ENCODE measurements at places on chromosomes 13 and 19.

DNA sequence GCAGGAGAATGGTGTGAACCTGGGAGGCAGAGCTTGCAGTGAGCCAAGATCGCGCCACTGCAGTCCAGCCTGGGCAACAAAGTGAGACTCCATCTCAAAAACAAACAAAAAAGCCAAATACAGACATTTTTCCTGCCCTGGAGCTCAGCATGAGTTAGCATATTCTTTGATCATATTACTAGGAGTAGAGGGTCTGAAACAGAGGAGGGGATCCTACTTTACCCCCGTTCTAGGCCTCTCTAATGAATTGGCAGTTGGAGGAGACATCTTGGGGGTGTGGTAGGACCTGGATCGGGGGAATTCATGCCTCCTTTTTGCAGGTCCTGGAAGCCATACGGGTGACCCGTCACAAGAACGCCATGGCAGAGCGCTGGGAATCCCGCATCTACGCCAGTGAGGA, 12.3 kb downstream of the MISP start:
- DNase-seq: no peak

- DNase-seq: no peak
These were observed 202.6 kb downstream of the TSHZ3 start for GRCh38 chr19:31146546-31147183.

DNA sequence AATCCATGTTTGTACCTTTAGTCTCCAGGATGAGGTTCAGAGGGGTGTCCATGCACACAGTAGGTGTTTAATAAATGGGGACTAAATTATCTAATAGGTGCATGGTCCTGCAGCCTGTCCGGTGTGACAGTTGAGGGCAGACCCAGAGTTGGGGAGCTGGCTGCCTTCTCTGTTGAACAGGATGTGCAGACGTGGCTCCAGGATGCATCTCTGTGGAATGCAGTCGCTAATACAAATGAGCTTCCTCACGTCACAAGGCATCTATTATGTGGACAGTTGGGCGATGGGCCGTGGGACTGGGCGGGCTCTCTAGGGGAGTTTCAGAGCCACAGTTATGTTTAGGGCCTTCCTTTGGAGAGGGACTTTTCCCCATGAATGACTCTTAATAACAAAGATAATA, 71.0 kb downstream of the SIPA1L3 start:
- DNase-seq: no peak

DNA sequence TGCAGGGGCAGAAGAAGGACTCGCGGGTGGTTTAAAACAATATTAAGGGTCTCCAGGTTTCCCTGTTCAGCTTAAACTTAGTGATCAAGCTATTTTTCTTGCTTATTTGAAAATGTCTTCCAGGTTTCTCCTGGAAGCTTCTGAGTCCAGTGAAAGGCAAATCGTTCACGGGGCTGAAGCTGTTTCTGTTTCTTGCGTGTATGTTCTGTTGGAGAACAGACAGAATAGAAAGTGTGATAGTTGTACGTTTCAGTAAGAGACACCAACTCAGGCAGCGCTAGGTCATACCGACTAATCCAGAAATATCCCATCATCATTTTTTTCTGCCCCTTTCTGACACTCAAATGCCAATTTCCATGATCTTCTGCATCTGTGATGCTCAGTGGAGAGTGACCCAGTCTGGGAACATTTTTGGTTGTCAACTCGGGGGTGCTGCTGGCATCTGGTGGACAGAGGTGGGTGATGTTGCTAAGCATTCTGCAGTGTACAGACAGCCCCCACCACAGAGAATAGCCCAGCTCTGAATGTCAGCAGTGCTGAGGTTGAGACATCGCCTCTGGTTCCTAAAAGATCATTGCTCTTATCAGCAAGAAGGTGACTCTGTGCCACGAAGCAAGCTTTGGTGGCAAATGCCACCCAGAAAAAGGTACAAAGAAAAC, 4.3 kb downstream of the KLF2 start:
- DNase-seq: no peak

DNA sequence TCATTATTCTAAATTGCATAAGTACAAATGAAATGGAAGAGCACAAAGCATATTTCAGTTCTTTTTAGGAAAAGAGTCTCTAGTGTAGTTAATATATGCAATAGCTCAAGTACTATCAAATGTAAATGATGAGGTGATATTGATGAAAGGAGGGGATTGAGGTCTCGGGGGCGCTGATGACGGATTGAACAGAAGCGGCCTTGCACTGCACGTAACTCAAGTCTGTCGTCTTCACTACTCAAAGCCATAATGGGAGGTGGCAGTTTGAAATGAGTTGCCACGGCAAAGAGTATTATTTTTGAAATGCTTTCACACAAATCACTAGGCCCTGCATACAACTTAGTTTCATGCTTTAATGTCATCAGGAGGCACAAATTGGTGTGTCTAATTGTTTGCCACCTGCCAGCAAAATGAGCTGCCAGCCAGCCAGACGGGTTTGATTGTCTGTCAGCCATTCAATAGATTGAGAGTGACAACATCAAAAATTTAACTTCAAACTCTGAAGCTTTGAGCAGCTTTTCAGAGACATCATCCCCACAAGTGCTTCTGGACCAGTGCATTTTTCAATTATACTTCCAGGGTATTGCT, 256.6 kb downstream of the NBEA start:
- no peak for DNase-seq

DNA sequence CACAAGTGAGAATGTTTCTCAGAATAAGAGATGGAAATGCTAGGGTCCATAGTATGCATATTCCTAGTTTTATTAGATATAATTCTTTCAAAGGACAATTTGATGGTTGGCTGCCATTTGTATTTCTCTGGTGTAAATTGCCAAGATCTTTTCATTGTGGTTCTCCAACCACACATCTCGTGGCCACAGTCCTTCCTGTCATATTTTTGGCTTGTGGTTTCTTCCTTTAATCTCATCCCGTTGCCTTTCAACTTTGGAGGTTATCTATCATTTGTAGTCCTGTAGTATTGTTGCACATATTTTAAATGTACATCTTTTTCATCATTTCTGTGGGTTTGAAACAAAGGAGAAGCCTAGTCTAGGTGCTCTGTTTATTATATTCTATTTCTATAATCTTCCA, 61.2 kb downstream of the WASF3 start:
- no peak for DNase-seq

DNA sequence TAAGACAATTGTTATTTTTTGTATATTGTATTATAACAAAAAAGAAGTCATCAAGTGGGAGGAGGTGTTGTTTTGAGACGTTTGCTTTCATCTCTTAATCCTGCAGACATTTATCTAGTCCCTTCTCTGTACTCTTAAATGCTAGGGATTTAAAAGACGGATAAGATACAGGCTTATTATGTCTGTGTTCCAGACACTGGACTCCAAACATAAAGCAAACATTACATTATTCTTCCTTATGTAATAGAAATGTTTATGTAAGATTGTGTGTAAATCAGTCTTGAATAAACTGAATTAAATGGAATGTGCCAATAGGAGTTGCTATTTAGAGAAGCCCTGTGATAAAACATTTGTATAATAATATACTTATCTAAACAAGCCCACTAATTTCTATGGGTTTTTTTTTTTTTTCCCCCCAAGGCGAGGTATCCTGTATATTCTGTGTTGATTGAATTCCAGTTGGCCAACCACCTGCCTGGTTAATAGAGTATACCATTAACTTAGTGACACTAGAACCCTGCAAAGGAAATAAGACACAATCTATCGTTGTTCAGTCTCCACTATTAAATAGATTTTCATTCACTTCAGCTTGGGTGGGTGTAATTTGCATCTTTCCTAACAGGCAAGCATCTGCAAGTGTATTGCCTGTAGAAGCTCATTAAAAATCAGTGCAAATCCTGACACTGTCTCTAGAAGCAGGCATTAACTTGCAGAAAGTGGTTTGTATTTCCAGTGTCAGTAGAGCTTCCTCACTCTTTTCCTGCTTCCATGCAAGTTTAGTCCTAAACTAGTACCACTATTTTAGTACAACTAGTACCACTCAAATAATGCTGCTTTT, 69.0 kb downstream of the LRCH1 start:
- no peak for DNase-seq

DNA sequence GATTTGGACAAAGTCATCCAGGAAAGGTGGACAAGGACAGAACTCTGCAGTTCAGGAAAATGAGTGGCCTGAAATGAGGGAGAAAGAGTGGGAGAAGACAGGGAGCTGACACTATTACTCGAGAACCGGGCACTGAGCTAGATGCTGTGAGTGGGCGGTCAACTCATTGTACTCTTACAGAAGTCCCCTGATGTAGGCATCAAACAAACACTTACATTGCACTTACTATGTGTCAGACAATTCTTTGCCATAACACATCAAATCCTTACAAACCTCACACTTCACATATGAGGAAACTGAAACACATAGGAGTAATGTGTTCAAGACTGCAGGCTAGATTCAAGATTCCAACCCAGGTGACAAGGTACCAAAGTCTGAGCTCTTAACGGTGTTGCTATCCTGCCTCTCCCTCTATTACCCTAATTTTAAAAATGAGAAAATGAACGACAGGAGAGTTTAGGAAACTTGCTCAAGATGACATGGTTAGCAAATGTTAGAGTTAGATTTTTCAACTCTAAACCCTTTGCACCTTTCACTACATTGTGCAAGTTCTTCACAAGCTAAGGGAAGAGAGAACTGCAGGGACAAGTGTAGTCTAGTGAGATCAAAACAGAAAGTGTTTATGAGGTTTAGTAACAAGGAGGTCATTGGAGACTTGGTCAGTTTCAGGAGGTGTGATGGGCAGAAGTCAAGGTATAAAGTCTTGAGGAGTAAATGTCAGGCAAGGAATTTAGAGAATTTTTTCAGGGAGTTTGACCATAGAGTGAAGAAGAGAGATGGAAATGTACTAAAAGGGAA, 4.9 kb upstream of the MEDAG start:
- no peak for DNase-seq

DNA sequence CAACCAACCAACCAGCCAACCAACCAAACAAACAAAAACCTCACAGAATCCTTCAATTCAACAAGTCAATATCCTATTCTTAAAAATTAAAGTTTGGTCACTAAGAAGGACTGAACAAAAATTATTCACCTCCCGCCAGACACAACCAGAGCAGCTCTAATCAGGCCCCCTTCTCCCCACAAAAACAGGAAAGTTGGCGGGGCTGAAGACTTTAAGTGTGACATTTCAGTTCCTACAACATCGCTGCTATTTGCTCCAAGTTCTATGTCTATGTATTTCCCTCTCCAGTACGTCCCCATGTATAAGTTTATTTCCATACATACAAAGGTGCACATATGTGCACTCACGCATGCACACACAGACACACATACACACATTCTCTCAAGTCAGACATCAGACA, 32.8 kb upstream of the STK24 start:
- no peak for DNase-seq

DNA sequence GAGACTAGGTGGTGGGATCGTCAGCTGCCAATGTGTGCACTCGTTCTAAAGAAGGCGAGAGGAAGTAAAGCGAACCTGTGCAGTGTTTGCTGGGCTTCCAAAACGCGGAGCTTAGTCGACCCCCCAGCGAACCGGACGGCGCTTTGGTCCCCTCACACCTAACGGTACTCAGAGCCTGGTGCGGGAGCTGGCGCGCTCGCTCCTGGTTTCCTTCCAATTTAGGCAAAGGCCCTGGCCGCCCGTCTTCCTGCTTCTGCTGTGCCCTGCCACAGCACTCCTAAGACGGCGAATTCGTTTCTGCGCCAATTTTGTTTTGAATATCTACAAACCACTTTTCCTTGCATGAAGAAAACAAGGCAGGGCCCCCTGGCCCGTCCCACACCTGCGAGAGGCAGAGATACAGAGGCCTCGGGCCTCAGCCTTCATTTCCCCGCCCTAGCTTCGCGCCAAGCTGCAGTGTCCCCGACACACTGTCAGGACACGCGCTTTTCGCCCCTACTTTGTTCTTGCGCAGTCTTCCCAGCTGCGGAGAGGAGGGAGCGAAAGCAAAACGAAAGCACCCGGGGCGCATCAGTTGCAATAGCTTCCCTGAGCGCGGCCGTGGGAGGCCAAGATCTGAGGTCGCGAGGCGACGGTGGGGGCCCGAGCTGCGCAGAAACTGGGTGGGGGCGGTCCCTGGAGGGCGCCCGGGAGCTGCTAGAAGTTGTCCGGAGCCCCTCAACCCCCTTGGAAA, 111.9 kb downstream of the KCNRG start:
- no peak for DNase-seq

GRCh38 chr19:39433480-39434079, 2.2 kb downstream of the RPS16 start:
- DNase-seq: no peak

DNA sequence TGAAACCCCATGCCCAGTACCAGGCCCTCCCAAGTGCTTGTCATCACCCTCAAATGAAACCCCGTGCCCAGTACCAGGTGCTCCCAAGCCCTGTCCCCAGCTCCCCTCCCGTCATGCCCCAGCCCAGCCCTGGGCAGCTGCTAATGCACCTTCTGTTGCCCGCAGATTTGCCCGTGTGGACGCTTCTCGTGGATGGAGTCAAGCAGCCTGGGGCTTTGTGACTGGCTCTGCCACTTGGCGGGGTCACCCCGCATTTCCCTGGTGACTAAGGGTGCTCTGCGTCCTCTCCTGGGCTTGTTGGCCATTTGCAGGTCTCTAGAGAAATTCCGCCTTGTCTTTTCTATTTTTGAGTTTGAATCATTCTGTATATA, 82.7 kb downstream of the ATP11A start:
- DNase-seq: no peak

DNA sequence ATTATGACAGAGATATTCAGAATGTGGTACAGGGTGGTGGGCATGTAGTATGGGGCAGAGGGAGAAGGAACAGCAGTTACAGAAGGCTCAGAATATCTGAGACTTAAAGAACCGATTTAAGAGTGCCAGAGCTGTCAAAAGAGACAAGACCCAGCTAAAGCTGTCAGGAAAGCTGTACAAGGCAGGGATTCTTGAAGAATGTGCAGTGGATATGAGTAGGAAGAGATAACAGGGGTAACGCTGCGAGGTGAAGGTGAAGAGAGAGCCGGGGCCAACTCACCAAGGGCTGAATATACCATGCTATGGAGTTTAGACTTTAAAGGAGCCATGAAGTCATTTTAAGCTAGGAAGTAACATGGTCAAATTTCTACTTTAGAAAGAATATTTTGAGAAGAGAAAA, 381.0 kb downstream of the DIAPH3 start:
- DNase-seq: no peak

DNA sequence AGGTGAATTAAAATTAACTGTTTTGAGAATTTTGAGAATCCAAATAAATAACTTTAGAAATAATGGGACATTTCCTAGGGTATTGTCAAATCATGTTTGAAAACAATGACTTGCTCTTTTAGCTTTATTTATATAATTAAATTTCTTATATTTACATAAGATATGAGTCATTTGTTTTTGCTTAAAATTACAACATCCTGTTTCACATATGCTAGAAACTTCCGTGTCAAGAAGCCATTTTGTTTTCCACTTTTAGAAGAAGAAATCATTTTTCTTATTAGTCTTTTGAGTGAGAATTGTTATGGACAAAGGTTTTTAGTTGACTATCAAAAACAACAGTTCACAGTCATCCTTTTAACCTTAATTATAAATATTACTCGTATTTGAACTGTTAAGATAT, 48.2 kb downstream of the DPY19L3 start:
- no peak for DNase-seq

GRCh38 chr13:23674795-23675640, 104.8 kb downstream of the TNFRSF19 start:
- DNase-seq: no peak

GRCh38 chr19:5397804-5398692, 57.2 kb upstream of the ZNRF4 start:
- no peak for DNase-seq
